K562 (cell line): ENCODE measurements at places on chromosomes 6 and 20.

GRCh38 chr6:82144852-82145340, 102.6 kb downstream of the IBTK start:
- DNase-seq: peak; percentile 4

- no peak for DNase-seq
Observed at GRCh38 chr20:50510706-50511542, 741 bp downstream of the PTPN1 start.

DNA sequence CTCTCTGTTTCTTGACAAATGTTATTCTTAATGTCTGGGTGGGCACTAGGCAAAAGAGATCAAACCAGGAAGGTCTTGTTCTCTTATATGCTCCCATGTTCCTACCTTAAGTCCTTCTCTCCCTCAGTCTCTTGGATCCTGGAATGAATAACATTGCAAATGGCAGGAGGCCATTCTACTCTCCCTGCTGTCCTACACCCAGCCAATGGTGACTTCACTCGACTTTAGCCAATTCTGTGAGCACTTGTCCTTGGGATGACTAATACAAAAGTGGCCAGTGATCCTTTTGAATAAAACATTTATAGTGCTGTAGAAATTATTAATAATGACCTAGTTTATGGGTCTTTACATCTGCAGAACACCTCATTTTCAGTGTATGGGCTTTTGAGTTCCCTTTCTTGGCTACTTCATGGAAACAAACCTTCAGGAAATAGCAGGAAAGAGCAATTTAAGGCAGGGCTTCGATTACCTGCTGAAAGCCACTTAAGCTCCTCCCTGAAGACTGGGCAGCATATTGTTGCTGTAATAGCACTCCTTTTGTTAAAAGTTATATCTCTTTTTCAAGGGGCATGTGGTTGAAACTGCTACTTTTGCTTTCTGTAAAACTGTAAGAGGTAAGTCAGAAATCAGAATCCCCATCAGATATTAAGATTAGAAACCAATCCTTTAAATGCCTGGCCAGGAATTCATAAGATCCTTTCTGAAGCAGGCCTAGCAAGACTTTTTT, 10.5 kb downstream of the OTOR start:
- DNase-seq: no peak

DNA sequence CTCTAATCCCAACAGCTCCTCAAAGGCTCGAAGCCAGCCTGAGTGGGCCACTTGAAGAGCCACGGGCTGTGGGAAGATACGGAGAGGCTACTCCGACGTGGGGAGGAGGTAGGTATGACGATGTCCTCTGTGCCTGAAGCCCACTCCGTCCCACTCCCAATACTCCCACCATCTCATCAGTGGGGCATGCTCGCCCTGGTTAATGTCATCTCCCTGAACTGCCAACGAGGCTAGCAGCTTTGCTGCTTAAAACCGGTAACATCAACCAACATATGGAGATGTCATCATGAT, 11.1 kb downstream of the NRN1 start:
- no peak for DNase-seq

DNA sequence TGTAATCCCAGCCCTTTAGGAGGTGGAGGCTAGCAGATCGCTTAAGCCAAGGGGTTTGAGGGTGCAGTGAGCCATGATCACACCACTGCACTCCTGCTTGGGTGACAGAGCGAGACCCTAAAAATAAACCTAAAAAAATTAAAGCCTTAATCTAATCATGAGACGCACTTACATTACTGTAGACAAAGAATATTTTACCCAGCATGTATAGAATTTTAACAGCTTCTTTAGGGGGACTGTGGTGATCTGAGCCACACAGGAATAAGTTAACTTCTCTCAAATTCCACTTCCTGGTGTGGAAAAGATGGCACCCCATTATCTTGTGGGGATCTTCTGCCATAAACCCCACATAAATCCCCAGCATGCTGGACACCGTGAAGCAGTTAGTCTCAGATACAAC, 2.3 kb upstream of the OOEP start:
- DNase-seq: no peak

- DNase-seq: no peak
Observed at GRCh38 chr6:5531161-5531560, 269.8 kb downstream of the FARS2 start.
